ENCODE measurements at places on chromosomes 2 and 18.

- no peak for DNase-seq
Measured at GRCh38 chr2:126978333-126978732, 79.6 kb downstream of the TEX51 start.

DNA sequence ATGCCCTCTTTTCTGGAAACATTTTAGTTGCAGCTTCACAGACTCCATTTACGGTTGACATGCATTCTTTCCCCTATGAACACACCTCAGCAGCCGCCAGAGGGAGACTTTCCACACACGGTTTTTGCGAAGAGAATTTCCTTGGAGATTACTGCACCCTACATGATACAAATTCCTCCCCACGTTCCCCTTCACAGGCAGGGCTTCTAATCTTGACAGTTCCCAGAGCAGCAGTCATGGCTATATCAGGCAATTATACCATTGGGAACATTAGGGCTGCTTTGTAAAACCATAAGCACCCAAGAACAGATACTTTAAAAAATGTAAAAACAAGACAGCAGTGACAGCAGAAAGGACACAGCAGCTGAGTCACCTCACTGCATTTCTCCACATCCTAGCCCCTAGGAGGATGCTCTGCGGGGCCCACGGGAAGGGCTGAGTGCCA lies 253.8 kb downstream of the TGIF1 start:
- peak; percentile 23 for DNase-seq

DNA sequence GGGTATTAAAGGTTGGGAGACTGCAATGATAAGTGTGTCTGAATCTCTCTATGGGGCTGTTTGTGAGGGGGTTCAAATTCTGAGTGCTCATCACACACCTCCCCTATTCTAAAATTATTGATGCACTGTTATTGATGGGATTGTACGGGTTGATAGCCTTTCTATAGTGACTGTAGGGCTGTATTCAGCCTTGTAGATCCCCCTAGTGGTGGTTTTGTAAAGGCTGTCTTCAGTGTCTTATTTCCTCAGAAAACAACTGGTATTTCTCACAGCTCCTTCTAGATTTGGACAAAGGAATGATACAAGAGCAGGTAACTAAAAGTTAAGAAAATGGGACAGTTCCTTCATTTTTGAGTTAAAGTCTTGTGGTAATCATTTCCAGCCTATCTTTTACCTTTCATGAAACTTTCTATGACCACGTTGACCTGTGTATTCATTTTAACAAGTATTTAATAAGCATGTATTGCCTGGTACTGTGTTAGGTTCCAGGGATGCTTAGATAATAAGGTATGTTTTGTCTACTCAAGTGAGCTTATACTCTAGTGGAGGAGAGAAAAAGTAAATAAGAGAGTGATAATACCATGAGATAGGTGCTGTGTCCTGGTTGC lies 21.2 kb downstream of the SMAD4 start:
- no peak for DNase-seq

GRCh38 chr2:209942426-209942825 lies 60.0 kb upstream of the RPE start:
- no peak for DNase-seq

- no peak for DNase-seq
Measured at GRCh38 chr2:36732673-36733036, 36.1 kb downstream of the VIT start.

GRCh38 chr2:122734766-122735424 lies 979.4 kb downstream of the TSN start:
- DNase-seq = no peak

- no peak for DNase-seq
Measured at GRCh38 chr2:172084395-172084644, 987 bp upstream of the DLX1 start.

DNA sequence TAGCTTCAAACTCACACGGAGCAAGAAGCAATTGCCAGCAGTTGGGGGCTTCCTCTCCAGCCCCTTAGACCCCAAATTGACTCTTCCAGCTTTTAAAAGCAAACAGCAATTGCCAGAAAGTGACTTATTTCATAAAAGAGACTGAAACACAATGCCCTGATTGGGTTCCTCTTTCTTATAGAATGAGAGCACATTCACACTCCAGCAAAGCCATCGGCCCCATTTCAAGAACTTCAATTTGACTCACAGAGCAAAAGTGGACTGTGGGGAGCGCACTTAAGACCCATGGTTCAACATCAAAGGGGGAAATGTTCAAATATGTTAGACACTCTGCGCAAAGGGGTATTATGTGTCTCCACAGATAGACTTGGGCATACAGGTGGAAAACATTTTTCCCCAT lies 484.7 kb downstream of the BCL11A start:
- DNase-seq = no peak

DNA sequence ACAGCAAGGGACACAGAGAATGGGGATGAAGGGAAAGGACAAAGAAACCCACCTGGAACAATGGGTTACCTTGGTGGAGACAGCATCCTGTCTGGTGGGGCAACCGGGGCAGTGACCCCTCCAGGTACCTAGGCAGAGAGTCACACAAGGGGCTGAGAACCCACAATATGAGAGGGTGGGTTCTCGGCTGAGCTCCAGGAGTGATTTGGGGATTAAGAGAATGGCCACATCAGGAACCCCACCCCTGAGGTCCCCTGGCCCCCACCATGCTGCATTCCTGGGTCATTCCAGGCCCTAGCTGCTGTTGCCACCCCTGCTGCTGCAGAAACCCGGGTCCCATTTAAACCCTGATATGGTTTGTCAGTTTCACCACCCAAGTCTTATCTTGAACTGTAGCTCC lies 172.3 kb downstream of the RTP5 start:
- no peak for DNase-seq

DNA sequence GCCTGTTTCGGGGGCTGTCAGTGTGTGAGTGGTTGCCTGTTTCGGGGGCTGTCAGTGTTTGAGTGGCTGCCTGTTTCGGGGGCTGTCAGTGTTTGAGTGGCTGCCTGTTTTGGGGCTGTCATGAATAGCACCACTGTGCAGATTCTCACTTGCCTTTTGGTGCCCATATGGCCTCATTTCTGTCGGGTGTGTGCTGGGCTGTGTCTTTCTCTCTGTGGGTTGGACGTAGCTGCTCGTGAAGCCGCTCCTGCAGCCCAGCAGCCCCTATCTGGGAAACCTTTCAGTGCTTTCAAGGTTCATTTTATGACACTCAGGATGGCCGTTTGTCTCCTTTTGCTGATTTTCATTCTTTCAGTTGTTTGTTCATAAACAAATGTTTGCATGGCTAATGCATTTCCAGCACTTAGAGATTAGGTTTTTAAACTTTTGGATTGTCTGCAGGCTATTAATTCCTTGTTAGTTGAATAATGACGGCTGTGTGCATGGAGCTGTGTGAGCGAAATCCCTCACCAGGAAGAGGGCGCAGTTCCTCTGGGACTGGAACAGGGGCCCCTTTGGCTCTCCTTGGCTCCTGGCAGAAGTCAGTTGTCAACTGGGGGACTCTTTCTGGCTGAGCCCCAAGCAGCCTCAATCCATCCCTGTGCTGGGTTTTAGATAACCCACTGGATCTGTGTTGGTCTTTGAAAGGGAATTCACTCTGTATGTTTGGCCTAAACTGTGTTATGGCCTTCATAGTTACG lies 10.8 kb downstream of the AGAP1 start:
- no peak for DNase-seq

GRCh38 chr2:145344076-145344724 lies 824.3 kb upstream of the ZEB2 start:
- DNase-seq = no peak

DNA sequence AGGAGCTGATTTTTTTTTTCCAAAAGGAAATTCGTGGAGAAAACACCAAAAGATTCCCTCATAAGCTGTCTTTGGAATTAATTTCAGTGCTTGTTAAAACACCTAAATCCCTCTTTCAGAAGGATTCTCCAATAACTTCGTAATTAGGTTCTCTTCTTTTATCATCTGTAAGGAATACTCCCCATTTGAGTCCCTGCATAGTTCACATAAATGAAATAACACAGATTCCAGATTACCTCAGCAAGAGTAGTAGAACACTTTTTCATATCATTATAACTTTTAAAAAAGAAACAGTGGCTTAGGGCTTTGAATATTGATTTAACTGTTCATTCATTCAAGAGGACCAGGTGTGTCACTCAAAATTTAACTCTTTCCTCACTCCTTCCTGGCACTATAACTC lies 55.5 kb downstream of the ARHGAP28 start:
- DNase-seq = no peak

- no peak for DNase-seq
Measured at GRCh38 chr18:33729556-33729955, 151.5 kb downstream of the ASXL3 start.

DNA sequence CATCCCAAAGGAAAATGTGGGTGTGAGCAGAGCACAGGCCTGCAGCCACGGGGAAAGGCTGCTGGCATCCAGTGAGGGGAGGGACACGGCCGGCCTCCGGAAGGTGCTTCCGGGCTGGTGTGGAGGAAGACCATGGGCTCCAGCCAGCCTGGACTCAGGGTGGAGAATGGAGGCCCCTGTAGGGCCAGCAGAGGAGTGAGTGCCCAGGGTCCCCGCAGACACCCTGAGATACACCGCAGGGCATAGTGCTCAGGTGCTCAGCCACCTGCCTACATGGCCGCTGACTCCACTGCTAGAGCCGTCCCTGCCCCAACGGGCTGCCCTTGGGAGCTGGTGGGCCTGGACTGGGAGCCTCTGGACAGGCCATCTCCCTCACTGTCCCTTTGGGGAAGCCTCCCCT lies 28.5 kb upstream of the SNTG2 start:
- DNase-seq = no peak

DNA sequence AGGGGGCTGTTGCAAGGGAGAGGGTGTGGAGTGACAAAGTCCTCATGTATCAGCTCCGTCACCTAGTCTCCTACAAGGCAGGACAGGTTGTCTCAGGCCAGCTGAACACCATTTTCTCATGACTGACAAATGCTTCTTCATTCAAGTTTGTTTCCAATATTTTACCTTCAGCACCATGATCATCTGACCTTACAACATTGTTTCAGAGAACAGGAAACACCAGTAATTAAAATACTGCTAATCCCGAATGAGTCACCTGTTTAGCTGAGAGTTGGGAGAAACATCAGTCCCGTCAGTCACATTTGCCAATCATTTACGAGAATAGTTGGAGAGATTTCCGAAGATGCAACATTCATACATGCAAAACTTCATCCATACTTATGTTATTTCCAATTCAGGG lies 25.7 kb upstream of the SP5 start:
- no peak for DNase-seq

DNA sequence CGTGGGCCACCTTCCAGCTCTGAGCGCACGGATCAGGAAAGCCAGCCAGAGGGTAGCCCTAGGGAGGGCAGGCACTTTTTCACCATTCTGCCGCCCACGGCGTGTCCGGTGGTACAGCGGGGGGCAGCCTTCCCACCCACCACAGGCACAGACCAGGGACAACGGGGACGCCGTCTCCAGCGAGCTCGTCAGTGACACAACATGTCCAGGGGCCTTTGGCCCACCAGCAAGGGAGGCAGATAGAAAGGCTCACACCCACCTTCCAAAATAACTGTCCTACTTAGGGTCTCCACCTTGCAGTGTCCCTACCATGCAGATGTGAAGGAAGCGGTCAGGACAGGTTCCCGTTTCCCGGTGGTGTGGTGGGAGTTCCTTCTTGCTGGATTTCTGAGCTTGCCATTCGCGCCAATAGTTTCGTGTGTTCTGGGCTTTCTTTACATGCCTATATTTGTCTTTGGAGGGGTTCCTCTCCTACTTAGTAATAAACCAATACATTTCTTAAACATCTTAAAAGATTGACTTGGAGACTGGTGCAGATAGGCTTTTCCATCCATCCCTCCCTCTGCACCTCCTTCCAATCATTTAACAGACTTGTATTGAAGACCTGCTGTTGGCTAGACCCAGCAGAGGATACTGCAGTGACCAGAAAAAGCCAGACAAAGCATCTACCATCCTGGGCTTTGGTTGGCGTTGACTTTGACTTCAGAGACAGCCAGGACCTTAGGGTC lies 872 bp downstream of the ASB1 start:
- DNase-seq = no peak

- no peak for DNase-seq
Measured at GRCh38 chr2:215652388-215652787, 216.5 kb upstream of the FN1 start.

GRCh38 chr18:70366174-70366573 lies 77.3 kb downstream of the SOCS6 start:
- no peak for DNase-seq

- DNase-seq = no peak
Measured at GRCh38 chr18:12088731-12089375, 4.8 kb upstream of the ANKRD62 start.

GRCh38 chr2:10919771-10920621 lies 8.3 kb downstream of the KCNF1 start:
- no peak for DNase-seq

DNA sequence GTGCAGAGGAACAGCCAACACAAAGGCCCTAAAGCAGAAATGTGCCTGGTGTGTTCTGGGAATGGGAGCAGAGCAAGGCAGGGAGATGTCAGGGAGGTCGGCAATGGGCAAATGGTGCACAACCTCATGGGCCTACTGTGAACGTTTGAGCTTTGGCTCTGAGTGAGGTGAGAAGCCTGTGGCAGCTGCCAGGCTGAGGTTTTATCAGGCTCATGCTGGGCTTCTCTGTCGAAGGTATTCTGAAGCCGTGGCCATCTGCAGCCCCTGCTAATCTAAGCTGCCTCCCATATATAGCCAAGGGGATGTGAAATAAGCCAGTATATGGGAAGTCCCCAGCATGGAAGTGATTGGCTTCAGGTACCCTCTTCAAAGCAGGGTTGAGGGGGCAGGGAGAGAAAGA lies 193.3 kb downstream of the SLC4A3 start:
- DNase-seq = no peak

DNA sequence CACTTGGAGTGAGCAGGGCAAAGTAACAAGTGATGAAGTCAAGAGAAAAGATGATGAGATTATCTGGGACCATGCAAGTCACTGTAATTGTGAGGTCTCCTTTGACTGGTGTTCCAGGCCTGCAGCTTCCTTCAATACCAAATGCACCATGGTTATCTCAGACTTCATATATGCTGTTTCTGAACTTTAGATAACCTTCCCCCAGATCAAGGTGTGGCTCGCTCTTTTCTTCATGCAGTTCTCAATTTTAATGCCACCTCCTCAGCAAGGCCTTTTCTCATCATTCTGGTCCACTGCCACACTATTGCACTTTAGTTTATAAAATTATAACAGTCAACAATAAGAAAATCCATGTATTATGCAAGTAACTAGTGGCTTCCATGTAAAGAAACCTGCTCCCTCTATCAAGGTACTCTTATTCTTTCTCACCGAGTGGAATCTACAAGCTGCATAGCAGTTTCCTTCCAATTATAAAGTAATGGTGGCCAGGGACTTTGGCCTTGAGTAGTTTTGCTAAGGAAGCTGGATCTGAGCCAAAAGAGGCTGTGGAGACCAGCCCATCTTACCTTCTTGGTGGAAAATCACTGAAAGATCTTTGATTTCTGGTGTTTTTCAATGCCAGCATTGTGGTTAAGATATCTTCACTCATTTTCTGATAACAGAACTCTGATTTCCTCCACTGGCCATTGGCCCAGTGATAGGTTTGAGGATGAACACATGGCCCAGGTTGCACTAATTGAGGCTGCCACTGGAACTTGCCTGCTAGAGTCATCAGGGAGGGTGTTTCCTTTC lies 113.6 kb downstream of the KCNE4 start:
- no peak for DNase-seq

DNA sequence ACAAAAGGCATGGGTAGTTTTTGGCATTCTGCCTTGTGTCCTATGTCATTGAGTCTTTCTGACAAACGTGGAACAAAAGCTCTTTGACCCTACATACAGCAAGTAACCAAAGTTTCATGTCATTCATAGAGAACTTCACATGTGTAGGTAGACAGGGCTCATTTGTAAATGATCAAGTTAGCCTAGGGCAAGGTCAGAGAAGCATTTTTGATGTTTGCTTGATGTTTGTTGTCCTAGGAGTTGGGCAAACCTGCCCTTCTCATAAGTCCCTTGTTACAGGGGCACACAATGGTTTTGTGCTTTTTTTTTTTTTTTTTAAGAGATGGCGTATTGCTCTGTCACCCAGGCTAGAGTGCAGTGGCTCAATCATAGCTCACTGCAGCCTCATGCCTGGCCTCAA lies 83.3 kb upstream of the FAM136A start:
- DNase-seq = no peak
